NCI-H146 (cell line): ENCODE measurements at places on chromosomes 4 and X.
A peak's percentile ranks its signal among the peaks of the same experiment; 100 is the strongest.

GRCh38 chr4:85929961-85930665 lies 429.7 kb downstream of the MAPK10 start:
- no peak for DNase-seq

- DNase-seq, result no peak
Observed at GRCh38 chrX:122579526-122579925, 604.6 kb upstream of the GRIA3 start.

DNA sequence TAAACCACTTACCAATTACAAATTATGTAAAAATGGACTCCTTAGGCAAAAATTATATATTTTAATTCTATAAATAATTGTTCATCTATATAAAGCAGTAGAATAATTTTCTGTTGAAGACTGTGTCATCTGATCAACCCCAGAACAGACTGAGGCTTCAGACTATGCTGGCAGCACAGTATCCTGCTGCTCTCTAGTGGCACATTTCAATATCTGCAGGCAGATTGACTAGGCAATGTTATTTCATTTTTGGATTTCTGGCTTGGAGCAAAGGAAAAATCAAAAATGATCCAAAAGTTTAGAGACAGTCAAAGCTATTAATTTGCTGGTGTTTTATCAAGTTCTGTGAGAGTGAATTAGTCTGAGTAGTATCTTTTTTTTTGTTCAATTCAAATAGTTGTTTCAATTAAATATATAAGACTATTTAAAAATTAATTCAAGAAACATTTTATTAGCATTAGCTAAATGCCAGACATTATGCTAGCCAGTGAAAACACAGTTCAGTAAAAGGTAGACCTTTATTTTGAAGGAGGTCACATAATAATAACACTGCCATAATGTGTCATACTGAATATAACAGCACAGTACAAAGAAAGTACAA lies 21.3 kb upstream of the SULT1E1 start:
- DNase-seq, result peak; percentile 62

DNA sequence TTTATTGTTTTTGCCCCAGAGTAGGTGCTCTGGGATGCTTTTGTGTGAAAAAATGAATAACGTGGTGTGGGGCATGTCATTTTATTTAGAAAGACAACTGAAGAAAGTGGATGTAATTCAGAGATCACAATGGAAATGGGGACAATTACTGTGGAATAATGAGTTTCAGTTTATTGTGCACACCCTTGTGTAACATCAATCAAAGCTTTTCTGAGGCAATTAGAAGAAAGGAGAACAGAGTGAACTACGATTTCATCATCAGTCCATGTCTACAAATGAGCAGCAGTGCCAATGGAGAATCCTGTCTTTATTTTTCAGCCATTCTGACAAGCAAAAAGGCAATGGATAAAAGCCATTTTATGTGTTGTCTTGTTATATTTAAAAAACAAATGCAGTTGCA lies 339.2 kb downstream of the TMA16 start:
- DNase-seq, result no peak

GRCh38 chr4:99529228-99529627 lies 18.4 kb downstream of the C4orf17 start:
- no peak for DNase-seq

GRCh38 chrX:133151336-133151735 lies 54.4 kb upstream of the USP26 start:
- no peak for DNase-seq

DNA sequence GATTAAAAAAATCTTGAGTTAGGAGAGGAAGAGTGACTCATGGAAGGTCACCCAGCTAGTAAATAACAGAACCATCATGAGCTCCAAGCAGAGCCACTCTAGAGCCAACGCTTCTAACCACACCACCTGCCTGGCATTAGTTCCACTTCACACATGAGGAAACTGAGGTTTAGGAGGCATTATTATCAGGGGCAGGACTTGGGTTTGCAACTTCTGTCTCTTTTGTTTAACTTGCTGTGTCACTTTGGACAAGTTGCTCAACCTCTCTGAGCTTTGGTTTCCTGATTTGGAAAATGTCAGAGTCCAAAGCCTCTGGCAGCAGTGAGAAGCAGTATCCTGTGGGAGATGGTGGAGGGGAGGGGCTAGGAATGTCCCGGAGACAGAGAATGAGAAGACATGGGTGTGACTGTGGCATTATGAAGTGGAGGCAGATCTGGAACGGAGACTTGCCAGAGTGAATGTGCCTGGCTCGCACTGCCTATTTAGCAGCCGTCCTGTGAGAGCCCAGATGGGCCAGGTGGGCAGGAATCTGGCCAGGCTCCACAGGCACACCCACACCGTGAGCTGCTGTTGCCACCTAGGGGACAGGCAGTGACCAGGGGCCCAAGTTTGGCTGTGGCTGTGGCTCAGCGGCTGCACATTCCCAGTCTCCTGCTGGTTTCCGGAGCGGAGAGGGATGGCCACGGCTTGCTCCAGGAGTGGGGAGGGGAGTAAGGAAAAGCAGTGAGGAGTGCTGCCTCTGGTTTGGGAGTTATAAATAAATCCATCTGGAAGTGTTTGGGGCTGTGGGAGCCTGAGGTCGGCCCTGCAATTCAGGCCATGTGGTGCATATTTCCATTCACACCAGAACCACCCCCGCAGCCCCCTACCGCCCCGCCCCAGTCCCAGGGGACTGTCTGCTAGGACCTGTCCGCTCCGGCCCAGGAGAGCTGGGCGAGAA lies 93.4 kb downstream of the NHSL2 start:
- no peak for DNase-seq

DNA sequence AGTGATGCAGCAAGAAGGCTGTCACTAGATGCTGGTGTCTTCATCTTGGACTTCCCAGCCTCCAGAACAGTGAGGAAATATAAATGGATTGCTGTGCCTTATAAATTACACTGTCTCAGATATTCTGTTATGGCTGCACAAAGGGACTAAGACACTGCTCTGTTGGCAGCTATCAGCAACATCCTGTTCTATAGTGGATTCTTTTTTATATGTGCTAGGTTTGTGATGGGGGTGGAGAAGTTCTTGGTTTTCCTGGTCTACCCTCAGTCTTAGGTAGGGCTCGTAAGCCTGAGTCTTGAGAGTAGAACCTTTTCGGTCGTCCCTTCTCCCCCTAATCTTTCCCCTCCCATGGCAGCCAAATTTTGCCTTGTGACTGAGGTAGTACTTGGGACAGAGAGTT lies 17.3 kb downstream of the STIM2 start:
- no peak for DNase-seq

DNA sequence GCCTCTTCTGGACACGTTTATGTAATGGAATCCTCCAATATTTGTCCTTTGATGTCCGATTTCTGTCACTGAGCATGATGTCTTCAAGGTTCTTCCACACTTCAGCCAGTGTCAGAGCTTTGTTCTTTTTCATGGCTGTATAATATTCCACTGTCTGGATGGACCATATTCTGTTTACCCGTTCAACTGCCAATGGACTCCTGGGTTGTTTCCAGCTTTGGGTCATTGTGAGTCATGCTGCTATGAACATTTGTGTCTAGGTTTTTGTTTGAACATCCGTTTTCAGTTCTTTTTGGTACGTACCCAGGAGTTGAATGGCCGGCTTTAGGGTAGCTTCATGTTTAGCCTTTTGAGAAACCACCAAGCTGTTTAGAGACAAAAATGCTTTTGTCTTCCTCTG lies 93.2 kb downstream of the SHOX start:
- no peak for DNase-seq

DNA sequence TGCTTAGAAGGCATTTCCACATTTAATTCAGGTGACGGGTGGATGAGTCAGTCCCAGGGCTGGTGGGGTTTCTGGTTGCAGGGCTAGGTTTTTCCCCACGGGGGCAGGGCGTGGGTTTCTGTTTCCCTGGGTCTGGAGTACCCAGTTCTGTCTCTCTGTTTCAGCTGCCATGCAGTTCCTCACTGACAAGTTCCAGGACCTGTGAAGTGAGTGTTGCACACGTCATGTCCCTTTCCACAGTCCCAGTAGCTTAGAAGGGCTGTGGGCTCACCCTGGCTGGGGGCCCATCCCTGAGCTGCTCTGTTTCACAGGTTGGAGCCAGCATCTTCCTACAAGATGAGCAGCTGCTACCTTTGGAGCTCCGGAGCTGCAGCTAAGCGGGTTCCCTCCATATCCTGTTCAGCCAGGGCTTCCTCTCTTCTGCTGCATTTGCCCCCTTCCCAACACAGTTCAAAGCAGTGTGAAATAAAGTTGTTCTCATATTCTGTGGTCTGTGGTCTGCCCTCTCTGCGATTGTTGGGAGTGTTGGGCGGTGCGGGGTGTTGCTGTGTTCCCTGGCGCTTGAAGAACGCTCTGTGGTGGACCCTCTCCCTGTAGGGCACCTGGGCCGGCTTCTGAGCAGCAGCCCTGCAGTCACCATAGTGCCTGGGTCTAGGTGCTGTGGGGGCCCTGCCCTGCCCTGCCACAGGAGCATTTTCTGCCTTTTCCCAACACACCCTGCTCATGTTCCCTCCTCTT lies 3.9 kb downstream of the LOC101059915 start:
- no peak for DNase-seq

- no peak for DNase-seq
Observed at GRCh38 chr4:41095973-41096372, 118.4 kb downstream of the APBB2 start.

- no peak for DNase-seq
Observed at GRCh38 chr4:110867981-110868720, 245.3 kb upstream of the PITX2 start.

DNA sequence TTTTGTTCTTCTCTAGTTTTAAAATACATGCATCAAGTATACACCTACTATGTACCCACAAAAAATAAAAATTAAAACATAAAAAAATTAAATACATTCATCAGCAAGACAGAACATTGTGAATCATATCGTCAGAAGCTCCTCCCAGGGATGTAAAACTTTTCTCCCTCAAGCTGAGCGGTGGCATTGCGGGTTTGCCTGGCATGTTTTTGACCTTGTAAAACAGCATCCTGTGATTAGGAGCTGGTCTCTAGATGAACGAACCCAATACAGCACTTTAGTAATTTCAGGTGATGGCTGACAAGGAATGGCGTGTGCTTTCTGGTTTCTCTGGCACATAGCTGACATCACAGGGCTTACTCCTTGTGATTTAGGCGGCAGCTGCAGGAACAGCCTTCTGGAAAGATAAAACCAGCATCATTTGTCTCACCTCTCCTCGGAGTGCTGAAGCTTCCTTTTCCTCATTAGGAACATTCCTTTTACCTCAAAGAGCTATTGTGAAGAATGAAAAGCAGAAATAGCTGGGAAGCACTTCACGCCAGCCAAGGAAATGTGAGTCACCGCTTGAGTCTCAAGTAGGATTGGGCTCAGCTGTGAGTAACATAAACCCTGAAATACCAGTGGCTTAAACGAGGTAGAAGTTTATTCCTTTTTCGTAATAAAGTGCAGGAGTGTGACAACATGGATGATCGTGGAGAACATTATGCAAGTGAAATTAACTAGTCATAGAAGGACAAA lies 44.3 kb downstream of the NYX start:
- DNase-seq, result no peak

DNA sequence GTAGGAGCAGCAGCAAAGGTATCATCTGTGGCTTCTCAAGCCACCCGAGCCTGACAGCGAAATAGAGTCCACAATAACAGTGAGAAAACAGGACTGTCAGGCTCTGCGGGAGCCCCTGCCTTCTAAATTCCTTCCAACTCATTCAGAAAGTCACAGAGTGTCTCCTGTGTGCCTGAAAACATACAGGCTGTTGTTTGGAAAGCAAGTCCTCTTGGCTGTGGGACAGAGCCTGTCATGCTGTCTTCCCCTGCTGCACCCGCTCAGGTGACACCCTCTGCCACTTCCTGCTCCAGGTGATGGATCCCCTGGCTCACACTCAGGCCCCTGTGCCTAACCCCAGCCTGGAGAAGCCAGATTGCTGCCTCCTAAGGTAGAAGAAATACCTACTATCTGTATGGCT lies 152.3 kb downstream of the RAB28 start:
- no peak for DNase-seq

- DNase-seq, result no peak
Observed at GRCh38 chr4:184434021-184434420, 40.3 kb downstream of the IRF2 start.

DNA sequence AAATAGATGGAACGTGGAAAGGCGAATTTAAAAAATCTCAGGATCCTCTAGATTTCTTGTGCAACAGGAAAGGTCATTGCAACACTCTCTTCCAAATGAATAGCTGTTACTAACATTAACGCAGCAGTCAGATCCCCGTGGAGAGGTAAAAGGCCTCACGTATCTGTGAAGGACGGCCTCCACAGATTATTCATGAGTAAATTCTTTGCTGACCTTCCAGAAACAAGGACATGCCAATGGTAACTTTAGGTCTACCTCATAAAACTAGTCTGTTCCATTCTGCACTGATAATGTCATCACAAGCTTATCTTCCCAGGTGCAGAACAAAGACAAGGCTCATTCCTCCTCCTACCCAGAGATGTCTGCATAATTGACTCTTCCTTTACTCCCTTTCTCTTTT lies 16.1 kb upstream of the REPS2 start:
- DNase-seq, result no peak

GRCh38 chrX:154458116-154458953 lies at the start of gene PLXNA3:
Gene PLXNA3 (plus strand): TSS chrX:154458281. CDS start chrX:154460184, 1,903 bp downstream.
- DNase-seq, result peak; percentile 48

DNA sequence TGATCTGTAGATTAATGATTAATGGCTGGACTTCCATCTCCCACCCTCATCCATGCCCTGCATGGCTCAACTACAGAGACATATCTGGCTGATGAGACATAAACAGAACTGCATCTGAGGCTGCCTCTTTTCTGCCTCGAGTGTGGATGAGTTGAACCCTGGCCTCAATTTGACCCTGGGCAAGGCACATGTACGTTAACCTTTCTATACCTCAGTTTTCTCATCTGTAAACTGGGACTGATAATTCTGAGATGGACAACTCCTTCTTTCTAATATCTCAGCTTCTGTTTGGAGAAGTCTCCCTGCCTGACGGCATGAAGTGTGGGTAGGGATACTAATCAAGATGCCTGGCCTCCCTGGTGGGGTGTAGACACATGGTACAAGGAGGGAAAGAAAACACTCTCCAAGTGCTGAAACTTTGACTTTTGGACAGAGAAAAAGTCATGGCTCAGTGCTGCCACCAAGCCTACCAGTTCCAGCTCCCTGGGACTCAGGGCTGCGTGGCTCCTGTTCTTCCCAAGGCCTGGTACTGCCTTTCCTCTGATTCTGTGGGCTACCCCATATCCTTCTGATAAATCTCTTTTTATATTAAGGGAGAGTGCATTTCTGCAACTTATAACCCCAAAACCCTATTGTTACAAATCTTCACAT lies 64.4 kb downstream of the HAUS3 start:
- no peak for DNase-seq

- no peak for DNase-seq
Observed at GRCh38 chr4:186739802-186740434, 16.3 kb upstream of the FAT1 start.

GRCh38 chr4:54719378-54719777 lies 61.6 kb downstream of the KIT start:
- DNase-seq, result no peak

GRCh38 chrX:21529771-21530170 lies 128.4 kb downstream of the KLHL34 start:
- no peak for DNase-seq

DNA sequence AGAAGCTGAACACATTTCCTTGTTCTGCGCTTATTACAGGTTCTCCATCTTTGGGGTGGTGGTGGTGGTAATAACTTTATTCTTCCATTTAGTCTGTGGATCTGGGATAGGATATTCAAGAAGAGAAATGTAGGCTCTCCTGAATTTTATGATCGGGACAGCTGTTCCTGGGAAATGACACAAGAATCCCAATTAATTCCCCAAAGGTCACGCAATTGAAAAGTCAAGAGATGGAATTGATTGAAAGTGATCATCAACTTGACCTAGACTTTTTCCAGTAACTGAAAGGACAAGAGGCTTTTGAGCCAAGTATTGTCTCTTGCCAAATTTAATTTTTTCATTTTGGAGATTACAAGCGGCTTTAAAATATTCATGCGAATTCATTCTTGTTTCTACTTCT lies 98.7 kb upstream of the CBLL2 start:
- no peak for DNase-seq
